ENCODE measurements at places on chromosomes 1 and 21.

GRCh38 chr1:3471356-3472087, 17.1 kb downstream of the ARHGEF16 start:
- no peak for DNase-seq

- DNase-seq: no peak
These were observed 921 bp upstream of the ASCL5 start for GRCh38 chr1:201127755-201128455.

GRCh38 chr1:94104127-94104684, 16.7 kb downstream of the ABCA4 start:
- no peak for DNase-seq

GRCh38 chr1:45765999-45766792, 15.7 kb upstream of the IPP start:
- no peak for DNase-seq

- DNase-seq: no peak
These were observed 26.1 kb downstream of the PKP1 start for GRCh38 chr1:201309416-201309815.

DNA sequence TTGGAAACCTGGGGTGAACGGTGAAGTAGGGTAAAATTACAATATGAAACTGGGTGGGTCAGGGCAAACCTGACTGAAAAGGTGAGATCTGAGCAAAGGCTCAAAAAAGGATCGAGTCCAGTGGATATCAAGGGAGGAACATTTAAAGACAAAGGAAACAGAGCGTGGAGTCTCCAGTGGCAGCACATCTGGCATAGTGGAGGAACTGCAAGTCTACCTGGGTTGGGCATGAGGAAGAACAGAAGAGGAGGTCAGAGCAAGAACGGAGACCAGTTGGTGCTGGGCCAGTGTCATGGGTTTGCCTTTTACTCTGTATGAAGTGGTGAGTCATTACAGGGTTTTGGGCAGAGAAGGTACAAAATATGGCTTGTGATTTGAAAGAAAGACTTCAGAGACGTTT, 163.7 kb downstream of the NTPCR start:
- peak; percentile 72 for DNase-seq

- DNase-seq: no peak
These were observed 18.0 kb downstream of the DLGAP3 start for GRCh38 chr1:34911465-34911864.

DNA sequence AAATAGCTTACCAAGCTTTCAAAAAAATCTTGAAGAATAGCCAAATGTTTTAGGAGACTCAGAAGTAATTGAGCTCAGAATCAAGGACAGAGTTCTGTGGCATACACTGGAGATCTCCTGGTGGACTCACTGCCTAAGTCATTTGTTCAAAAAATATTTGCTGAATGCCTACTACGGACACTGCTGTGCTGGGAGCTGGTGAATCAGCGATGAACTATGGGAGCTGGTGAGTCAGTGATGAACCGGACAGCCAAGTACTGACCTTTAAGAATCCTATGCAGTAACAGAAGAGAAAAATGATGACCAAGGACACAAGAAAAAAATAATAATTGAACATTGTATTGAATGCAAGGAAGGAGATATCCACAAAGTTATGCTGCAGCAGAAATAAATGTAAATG, 717.9 kb upstream of the CXADR start:
- no peak for DNase-seq
